ENCODE measurements at places on chromosomes 6 and 20.

DNA sequence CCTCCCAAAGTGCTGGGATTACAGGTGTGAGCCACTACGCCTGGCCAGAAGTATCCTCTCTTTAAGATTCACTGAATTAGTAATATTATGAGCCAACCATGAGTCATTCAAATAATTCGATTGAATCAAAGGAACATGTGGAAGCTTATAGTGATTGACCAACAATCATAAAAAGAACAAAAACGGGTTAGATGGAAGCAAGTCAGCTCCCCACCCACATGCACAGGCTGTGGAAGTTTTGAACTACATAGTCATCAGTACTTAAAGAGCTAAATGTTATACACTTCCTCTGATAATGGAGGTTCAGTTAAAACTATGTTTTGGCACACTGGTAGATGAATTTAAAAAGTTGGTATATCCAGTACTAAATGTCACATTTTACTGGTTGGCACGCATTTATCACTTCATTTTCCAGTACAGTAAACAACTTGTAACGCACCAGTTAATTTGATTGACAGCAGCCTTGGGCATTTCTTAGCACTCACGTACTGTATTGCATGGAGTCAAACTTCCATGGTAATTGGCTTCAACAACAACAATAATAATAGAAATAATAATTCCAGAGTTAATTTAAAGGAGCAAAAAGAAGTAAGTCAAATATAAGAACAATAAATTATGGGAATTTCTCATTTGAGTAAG, 1107.3 kb upstream of the MAP3K7 start:
- no peak for DNase-seq

- no peak for DNase-seq
Measured at GRCh38 chr6:8658416-8658815, 223.1 kb upstream of the SLC35B3 start.

DNA sequence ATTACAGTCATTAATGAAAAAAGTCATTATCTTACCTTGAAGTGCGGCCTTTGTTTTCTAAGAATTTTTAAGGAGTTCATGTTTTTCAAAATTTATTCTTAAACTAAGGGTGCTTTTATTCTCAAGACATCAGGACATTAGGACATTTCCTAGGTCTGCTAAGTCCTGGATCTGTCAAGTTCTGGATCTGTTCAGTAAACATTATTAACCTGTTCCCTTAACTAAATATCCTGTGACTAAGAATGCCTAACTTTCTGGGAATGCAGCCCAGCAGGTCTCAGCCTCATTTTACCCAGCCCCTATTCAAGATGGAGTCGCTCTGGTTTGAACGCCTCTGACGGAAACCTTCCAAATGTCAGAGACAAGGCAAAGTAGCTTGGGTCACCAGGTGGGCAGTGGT, 302.6 kb downstream of the SYNE1 start:
- no peak for DNase-seq

DNA sequence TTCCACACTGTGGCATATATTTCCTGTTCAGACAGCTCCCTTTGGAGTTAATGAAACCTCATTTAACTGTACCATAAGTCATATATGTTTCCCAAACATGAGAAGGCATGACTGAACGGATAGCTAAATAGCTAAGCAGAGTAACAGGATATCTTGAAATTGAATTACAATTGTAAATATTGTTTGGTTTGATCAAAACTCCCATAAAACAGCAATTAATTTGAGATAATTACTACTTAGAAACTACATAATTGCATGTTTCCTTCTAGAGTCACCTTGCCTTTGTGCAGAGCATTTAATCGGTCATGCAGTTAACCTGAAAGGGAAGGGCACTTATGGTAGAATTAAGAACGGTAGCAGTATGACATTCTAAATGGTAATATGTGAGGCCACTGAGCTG, 179.0 kb upstream of the MAP3K7 start:
- no peak for DNase-seq

DNA sequence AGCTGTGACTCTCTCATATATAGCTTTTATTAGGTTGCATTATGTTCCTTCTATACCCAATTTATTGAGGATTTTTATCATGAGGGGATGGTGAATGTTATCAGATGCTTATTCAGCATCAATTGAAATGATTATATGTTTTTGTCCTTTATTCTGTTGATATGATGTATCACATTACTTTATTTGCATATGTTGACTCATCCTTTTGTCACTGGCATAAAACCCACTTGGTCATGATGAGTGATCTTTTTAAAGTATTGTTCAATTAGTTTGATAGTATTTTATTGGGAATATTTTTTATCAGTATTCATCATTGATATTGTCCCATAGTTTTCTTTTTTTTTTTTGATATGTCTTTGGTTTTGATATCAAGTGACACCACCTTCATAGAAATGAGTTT, 529.9 kb downstream of the MMUT start:
- DNase-seq, result no peak

GRCh38 chr6:23174781-23175361, 605.5 kb downstream of the HDGFL1 start:
- DNase-seq, result no peak

DNA sequence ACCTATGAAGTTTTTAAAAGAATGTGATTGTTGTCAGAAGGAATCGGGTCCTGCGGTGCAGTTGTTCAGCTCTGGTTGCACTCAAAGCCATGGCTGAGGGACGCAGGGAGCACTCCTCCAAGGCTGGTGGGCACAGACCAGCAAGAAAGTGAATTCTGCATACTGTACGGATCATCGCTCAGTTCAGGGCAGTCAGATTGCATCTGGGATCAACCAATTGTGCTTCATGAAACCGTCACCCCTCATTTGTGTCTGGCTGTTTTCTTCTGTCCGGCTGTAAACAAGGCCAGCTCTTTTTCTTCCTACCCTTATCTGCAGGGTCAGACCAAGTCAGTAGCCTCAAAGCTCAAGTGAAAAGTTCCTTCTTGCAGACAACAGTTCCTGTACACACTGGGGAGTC, 478.3 kb downstream of the TFAP2A start:
- no peak for DNase-seq

All from hematopoietic multipotent progenitor cell treated with erythropoietin and hydrocortisone succinate and interleukin-3 and kit ligand, for 8 days (in vitro differentiated cells).